ENCODE measurements at places on chromosomes 11 and 22.
A peak's percentile ranks its signal among the peaks of the same experiment; 100 is the strongest.

DNA sequence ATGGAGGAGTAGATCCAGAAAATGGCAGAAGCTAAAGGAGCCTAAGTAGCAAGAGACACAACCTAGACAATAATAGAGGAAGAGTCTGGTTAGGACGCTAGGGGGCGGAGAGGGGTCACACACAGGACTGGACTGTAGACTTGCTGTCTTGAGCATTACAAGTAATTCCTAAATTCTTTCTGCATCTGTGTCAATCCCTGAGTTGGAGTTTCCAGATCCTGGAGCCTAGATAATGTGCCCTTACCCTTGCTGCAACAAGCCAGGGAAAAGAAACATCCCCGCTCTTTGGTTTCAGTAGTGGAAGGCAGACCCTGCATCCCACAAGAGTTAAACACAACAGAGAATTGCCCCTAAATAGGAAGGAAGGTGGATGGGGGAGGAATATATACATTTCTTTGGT lies 14.9 kb upstream of the CCDC73 start:
- DNase-seq, result peak; percentile 26

DNA sequence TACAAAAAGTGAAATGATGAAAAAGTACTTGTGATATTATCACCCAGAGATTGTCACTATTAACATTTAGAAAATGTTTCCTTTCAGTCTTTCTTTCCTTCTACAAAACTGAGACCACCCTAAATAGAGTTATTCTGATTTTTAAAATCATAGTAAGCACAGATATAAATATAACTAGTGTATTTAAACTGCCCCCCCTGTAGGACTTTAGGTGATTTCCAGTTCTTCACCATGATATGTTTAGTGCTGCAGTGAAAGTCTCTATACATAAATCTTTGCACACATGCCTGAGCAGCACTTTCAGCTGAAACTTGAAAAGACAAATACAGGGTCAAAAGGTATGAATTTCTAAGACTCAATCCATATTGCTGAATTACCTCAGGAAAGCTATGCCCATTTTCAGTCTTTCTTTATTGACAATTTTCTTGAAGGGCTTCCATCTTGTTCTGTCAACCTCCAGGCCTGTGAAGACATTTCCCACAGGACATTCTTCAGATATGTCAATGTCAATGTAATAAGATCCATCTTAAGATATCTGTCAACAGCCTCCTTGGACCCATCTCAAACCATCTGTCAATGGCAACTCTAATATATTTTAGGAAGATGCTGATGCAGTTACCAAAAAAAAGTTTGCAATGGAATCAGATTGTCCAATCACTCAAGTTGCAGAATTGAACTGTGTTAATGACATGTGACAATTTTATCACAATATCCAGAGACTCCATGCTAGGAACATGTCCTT lies 30.8 kb upstream of the LDLRAD3 start:
- no peak for DNase-seq

DNA sequence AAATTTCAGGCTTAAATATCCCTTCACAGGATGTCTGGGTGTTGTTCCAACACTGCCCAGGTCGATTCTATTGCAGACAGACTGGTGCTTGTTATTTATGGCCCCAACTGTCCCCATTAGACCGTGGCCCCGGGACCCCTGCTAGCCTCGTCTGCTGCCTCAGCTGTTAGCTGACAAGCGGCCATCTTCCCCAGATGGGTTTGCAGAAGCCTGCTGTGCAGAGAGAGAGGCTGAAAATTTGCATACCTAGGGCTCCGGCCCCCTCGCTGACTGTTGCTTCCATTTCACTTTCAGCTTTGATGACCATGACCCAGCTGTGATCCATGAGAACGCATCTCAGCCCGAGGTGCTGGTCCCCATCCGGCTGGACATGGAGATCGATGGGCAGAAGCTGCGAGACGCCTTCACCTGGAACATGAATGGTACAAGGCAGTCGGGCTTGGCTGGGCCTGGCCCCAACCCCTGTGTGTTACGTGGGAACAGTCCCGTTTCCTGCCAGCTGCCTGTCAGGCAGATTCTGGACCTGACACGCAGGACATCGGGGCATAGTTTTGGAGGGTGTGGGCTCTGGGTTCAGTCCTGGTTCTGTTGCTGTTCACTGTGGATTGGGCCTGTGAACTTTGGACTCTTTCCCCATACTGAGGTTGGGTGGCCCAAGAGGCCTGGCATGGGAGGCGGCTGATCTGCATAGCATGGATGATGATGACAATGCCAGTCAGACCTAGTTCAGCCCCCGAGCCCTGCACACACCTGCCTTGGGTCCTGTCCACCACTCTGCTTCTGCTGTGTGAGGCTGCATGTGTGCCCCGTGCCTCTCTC lies 16.4 kb downstream of the SMARCB1 start:
- DNase-seq, result no peak

DNA sequence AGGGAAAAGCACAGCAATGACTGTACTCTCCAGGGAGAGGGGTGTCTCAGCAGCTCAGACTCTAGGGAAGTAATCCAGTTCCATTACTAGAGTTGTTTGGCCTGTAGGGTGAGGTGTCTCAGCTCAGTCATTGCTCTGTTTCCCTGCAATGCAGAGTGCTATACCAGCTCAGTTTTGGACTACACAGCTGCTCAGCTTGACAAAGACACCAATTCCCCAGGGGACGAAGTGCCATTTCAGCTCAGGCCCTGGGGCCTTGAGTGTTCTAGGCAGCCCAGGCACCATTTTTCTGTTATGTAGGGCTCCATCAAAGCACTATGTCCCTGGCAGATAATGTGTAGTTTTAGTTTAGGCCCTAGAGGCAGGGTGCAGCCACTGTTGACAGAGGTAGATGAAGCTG lies 18.2 kb downstream of the CALCB start:
- no peak for DNase-seq

- no peak for DNase-seq
Observed at GRCh38 chr22:25219948-25220442, 556 bp downstream of the CRYBB2 start.

GRCh38 chr11:35153280-35153679 lies 14.3 kb downstream of the CD44 start:
- DNase-seq, result no peak

- DNase-seq, result no peak
Observed at GRCh38 chr11:17414992-17415391, 26.5 kb upstream of the KCNJ11 start.

- DNase-seq, result no peak
Observed at GRCh38 chr11:71466358-71466757, 13.4 kb downstream of the NADSYN1 start.

DNA sequence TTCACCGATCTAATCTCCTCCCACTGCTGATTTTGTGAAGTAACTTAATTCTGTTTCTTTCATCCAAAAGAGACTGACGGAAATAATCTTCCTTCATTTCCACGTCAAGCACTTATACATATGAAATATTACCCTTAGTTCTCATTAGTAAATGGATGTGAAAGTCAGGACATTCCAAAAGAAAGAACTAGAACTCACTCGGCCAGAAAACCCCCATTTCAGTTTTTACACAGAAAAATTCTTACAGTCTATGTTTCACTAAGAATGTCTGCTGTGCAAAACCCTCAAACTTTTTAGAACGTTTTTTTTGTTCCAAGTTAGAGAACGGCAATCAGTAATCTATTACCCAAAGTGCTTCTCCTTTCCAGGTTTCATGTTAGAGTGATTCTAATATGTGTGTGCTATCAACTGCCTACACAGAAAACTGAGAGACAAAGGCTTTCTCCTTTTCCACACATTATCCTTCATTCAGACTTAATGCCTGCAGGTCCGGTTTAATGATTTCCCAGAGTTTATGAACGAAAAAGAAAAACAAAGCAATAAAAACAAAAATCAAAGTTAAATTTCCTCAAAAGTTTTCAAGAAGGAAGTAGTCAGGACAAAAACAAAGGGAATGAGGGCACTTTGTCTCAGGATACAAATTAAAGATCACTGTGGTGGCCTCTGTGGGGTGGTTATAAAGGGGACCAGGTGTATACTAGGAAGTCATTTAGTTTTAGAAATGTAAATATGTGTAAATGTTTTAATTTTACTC lies 11.3 kb upstream of the SESN3 start:
- DNase-seq, result no peak

DNA sequence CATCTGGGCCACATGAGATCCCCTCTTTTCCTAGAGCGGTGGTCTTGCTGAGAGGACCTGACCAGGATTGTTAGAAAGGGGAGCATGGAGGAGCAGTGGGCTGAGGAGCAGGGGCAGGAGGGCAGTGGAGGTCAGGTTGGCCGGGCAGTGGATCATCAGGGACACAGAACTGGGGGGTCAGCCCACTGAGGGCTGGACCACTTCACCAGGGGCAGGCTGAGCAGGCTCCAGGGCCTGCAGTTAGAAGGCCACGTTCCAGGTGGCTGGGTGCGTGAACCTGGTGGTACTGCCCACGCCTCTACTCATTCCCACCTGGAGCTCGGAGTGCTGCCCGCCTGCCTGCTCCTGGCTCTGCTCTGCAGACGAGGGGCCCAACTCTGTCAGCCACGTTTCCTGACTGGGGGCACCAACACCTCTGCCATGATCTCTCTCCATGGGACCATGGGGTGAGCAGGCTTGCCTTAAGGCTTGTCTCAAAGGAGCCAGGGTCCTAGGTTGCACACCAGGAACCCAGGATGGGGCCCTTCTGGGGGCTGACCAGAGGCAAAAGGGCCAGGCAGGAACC lies 9.7 kb downstream of the MRGPRF start:
- no peak for DNase-seq

GRCh38 chr22:32803738-32804435 lies 2.4 kb downstream of the TIMP3 start:
- no peak for DNase-seq

- no peak for DNase-seq
Observed at GRCh38 chr11:124757320-124757719, 4.8 kb downstream of the ESAM start.

DNA sequence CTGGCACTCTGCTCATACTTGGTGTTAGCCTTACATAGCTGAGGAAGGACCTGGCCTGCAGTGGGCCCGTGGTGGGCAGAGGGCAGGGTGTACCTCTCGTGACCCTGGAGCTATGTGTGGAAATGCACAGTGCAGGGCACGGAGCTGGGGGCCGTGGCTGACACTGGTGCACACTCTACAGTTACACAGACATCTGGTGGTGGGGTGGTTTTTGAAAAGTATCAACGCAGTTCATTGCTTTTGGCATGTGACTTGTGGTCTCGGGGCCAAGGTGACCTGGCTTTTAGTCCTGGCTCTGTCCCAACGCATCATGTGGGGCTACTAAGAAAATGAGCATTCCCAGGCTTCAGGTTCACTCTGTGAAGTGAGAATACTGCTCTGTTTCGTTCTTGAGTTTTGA lies 553.6 kb downstream of the NTM start:
- DNase-seq, result no peak

- no peak for DNase-seq
Observed at GRCh38 chr11:68214173-68215086, 1.3 kb upstream of the KMT5B start.

- DNase-seq, result no peak
Observed at GRCh38 chr22:47014636-47015345, 252.3 kb downstream of the TBC1D22A start.

DNA sequence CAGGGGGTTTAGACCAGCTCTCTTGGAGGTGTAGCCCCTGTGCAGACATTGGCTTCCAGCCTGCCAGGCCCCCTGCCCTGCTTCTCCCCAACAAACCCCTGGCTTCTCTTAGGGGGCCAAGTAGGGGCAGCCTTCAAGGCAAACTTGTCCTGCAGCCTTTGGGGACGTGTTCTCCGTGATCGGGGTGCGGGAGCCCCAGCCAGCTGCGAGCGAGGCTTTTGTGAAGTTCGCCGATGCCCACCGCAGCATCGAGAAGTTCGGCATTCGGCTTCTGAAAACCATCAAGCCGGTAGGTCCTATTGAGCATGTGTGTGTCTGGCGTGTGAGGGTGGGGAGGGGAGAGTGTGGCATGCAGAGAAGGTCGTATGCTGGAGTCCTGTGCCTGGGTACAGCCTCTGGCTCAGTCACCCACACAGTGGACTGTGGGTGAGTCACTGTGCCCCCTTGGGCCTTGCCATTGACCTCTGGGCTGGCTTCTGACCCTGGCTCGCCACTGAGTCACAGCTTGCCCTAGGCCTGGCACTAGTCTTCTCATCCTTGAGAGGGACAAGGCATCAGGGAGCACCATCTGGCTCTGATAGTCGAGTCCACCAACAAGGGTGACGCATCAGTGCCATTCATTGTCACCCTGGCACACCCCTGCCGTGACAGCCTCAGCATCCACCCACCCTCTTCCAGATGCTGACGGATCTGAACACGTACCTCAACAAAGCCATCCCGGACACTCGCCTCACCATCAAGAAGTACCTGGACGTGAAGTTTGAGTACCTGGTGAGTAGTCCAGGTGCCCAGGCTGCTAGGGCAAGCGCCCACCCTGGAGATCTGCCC lies 11.4 kb downstream of the SLC16A8 start:
- no peak for DNase-seq

- DNase-seq, result no peak
Observed at GRCh38 chr11:118799372-118799771, 8.4 kb upstream of the DDX6 start.

- DNase-seq, result no peak
Observed at GRCh38 chr11:3808861-3809623, 682 bp downstream of the PGAP2 start.

DNA sequence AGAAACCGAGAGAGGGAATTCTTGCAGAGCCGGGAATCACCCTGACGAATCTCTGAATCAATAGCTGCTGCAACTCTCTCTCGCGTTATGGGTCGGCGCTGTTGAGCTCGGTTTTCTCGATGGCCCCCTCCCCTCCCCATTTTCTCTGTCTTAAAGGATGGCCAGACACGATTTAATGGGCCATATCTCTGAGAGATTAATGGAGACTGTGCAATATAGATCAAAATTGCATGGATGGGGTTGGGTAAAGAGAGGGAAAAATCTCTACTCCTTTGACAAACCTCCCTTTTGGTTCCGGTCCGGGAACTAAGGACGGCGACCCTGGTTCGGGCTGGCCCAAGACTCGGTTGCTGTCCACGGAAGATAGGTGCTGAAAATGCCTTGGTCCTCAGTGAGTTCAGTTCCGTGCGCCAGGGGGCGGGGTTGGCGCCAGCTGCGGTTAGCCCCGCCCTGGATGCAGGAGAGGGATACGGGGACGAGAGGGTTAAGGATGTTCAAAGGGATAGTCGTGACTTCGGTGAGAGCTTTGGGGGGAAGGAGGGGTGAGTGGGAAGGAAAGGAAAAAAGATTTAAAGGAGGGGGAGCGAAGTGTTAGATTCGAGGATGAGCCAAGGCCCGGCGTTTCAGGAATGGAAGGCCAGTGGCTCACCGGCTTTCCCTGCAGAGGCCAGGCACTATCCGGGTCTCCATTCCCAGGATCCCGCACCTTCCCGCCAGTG lies 103.6 kb upstream of the HSD17B12 start:
- DNase-seq, result no peak

All from stimulated activated CD8-positive, alpha-beta memory T cell treated with anti-CD3 and anti-CD28 coated beads, Interleukin-15, amount 100 ng/mL, for 48 hours (primary cell).